Activated T-cell treated with anti-CD3 and anti-CD28 coated beads, Interleukin-2, amount 50 U/mL, for 4 hours (primary cell): ENCODE measurements at places on chromosomes 4 and X.

- no peak for DNase-seq
Observed at GRCh38 chrX:152943826-152944225, 46.0 kb downstream of the ZNF185 start.

DNA sequence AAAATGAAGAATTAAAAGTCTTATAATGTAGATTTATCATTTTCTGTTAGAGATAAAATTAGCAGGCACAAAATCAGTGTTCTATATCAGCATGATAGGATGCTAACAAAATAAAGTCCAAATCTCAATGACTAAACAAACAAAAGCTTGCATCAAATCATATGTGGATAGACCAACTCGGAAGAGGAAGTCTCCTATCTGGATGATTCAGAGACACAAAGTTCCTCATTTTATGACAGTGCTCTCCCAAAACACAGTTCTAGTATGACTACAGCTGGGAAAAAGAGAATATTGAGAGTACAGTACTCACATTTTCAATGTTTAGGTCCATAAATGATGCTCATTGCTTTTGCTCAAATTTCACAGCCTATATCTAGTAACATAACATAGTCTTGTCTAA lies 376.1 kb upstream of the CTSO start:
- no peak for DNase-seq

DNA sequence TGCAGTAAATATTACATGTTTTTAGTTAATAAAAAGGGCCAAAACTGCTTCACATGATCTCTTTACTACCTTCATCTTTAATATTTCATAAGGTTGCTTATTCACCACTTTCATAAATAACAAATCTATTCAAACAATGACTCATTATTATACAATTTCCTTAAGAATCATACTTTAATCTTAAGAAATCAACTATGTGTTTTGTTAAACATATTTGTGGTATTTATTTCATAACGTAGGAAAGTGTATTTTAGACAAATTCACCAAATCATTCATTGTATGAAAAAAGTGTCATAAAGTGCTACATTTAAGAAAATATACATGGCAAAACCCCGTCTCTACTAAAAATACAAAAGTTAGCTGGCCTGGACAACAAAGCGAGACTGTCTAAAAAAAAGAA lies 150.5 kb upstream of the RXFP1 start:
- no peak for DNase-seq

DNA sequence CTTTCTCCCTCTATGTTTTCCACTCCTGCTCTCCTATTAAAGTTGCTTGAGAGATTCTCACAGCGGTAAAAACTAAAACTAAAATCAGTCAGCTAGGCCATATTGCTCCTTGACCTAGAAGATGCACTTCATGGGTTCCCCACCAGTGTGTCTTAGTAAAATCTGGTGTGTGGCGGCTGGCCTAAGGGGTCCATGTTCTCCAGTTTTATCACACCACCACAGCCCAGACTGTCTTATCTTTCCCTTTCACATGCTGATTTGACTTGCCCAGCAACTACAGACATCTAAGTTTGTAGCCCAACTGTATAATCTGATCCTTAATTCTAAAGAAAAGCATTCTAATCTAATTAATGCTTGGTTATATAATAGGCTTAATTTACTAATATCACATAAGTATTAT lies 68.0 kb downstream of the ATP8A1 start:
- DNase-seq, result no peak
